ENCODE measurements at places on chromosomes 3 and 15.

DNA sequence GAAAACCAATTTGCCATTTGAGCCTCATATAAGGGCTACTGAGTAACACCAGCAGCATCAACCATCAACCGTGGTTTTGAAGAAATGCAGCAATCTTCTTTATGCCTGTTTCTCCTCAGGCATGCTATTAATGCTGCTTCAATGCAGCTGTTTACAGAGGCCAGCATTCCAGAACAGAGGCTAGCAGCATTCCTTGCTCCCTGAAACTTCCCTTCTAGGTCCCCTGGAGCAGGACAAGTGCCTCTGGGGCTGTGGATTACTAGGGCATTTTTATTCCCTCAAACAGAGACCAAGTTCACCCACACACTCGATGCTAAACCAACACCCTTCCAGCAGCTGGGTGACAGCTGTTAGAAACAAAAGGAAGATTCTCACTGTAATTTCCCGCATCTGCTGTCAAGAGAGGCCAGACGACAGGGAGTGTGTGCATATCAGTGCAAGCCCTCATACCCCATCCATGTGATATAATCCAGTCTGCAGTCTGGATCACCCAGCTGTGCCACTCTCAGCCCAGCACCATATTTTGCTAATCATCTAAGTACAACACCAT, 57.5 kb downstream of the HOMER2 start:
- DNase-seq, result no peak

GRCh38 chr15:60695713-60696522, 217.0 kb upstream of the ICE2 start:
- no peak for DNase-seq

DNA sequence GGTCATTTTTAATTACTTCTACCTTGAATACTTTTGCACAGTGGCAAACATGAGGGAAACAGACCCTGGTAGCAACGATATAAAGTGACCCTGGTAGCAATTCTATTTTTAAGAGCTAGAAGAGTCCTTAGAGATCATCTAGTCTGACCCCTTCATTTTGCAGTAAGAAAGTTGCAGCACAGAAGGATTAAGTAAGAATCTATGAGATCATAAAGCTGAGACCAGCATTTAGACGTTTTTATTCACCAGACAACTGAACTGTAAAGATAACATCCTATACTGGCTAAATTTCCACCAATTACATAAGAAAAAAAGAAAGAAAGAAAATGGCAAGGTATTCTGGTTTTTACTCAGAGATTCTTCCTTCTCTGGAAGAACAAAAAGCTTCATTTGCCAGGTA, 49.9 kb downstream of the LRRFIP2 start:
- DNase-seq, result peak; percentile 66

GRCh38 chr3:170910542-170910941, 2.1 kb upstream of the EIF5A2 start:
- DNase-seq, result no peak

GRCh38 chr3:134376786-134377426, 2.7 kb upstream of the AMOTL2 start:
- DNase-seq, result no peak

DNA sequence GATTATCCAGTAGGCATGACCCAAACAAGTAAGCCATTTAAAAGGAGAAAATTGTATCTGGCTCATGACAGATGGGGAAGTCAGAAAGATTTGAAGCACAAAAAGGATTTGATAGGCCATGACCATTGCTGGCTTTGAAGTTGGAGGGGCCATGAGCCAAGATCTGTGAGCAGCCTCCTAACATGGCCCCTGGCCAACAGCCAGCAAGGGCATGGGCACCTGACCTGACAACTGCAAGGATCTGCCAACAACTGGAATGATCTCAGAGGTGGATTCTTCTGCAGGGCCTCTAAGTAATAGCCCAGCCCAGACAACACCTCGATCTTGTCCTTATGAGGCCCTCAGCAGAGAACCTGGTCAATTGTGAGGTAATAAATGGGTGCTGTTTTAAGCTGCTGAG, 93.0 kb downstream of the ARNT2 start:
- DNase-seq, result no peak

DNA sequence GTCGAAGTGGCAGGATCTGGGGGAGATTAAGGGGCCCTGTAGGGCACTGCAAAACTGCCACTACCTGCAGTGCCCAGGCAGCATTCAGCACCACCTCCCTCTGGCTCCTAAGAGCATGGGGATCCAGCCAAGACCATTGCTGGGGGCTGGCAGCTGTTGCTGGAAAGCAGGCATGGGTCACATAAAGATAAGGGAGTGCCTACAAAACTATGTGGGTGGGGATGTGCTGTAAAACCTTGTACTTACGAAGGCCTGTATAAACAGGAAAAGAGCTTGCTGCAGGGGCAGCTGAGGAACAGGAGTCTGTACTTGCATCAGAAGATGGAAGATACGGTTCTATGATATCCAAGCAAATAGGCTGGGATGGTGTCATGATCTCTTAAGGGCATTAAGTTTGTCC, 27.1 kb downstream of the IL20RB start:
- no peak for DNase-seq
